ENCODE measurements at places on chromosomes 4 and X.

- DNase-seq: no peak
Measured at GRCh38 chr4:158941895-158942294, 161.0 kb upstream of the RAPGEF2 start.

GRCh38 chr4:181427076-181427475, 816.1 kb upstream of the TENM3 start:
- no peak for DNase-seq

DNA sequence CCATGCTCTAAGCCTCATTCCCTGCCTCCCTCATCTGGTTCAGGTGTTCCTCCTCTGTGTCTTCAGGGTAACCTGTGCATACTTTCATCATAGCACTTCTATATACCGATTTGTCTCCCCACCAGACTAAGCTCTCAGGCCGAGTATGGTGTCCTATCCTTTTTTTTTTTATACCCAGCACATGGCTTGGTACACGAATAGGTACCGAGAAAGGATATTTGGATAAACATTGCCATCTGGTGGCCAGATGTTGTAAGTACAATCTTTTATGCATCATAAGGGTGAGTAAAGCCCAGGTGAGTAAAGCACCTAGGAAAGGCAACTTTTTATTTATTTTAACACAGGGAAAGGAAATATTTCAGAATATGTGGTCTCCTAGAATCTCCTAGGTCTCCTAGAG, 68.4 kb downstream of the MID2 start:
- peak; percentile 0 for DNase-seq

GRCh38 chr4:70734971-70735370, 13.2 kb downstream of the RUFY3 start:
- DNase-seq: no peak

GRCh38 chr4:3522651-3523050, 9.6 kb downstream of the LRPAP1 start:
- DNase-seq: no peak

- DNase-seq: no peak
Measured at GRCh38 chrX:74656079-74656745, 41.8 kb upstream of the RLIM start.

- DNase-seq: no peak
Measured at GRCh38 chrX:16930392-16930791, 16.1 kb upstream of the REPS2 start.

- no peak for DNase-seq
Measured at GRCh38 chr4:173018446-173018845, 150.2 kb upstream of the GALNT7 start.

GRCh38 chr4:121875652-121876051, 5.4 kb upstream of the BBS7 start:
- no peak for DNase-seq

DNA sequence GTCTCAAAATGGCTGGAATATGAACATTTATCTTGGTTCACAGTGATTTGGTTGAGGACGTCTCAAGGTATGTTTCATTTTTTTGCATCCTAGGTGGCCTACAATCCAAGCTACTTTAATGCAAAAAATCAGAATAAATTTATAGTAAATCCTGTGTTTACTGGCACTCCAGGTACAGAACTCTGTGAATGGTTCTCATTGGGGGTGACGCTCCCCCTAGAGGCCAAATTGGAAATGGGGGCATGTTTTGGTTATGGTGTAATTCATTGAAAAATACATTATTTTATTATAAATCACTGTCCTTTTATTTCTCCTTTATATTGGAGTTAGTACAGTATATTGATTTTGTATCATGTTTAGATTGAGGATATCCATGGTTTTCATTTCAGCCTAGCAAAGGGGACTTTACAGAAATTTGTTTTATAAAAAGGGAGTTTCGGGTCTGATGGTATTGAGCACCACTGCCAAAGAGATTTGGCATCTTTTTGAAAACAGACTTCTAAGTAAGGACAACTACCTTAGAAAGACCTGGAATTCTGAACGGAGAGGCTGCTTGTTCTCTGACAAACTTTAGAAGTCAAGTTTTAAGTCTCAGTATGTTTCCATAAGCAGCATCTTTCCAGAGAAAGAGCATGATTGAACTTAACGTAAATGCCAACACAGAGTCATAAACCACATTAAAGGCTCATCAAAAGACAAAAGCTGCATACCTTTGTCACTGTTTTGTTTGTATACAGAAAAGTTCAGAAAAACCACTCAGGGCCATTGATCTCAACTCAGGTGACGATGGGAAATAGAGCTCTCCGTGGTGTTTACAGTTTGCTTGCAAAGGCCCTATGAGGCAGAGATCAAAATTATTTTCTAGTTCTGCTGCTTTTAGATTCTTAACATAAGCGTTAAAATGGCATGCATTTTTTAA, 19.4 kb downstream of the MTM1 start:
- DNase-seq: no peak

DNA sequence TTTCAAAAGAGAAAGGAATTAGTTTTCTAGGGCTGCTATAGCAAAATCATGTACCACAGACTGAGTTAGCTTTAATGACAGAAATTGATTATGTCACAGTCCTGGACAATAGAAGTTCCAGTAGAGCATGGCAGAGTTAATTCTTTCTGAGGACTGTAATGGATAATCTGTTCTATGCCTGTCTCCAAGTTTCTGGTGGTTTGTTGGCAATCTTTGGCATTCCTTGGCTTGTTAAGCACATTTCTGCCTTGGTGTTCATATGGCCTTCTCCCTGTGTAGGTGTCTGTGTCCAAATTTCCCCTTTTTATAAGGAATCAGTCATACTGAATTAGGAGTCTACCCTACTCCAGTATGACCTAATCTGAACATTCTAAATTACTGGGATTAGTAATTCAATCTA, 336.1 kb upstream of the PABPC4L start:
- DNase-seq: no peak

- no peak for DNase-seq
Measured at GRCh38 chr4:111943796-111944203, 201.5 kb upstream of the FAM241A start.

DNA sequence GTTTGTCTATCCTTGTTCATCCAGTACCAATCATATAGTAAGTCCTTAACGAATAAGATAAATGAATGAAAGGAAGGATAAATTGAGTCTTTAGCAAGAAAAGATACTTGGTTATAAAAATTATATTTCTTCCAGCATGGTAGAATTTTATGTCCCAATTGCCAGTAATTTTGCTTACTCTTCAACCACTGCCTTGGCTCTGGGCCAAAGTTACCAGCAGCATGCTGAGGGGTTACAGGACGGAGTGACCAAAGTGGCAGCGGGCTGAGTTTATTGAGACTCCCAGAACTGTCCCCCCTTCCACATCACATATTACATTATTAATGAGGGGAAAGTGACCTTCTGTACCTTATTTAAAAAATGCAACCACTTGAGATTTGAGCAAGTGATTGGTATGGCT, 121.7 kb downstream of the RASGEF1B start:
- no peak for DNase-seq

GRCh38 chr4:35164063-35164462, 1080.3 kb downstream of the ARAP2 start:
- no peak for DNase-seq

GRCh38 chr4:53543561-53543960, 47.7 kb downstream of the LNX1 start:
- DNase-seq: no peak

- no peak for DNase-seq
Measured at GRCh38 chr4:53119680-53120079, 246.2 kb downstream of the SCFD2 start.

DNA sequence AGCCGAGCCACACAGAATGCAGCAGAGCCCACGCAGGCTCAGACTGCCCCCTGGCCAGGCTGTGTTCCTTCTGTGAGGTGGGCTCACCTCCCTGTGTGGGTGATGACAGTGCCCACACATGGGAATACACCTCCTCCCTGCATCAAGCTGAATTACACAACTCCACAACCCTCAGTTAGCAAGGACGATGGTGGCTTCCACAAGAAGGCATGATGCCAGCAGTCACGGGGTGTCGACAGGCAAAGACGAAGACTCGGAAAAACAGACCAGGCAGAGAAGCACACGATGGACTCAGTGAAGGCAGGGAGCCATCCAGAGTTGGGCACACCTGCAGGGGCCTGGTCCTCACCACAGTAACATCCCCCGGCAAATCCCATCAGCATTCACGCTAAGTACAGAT, 12.1 kb downstream of the LETM1 start:
- no peak for DNase-seq

GRCh38 chr4:183636503-183636902, 22.5 kb downstream of the RWDD4 start:
- no peak for DNase-seq

GRCh38 chr4:1686440-1687036, 2.4 kb upstream of the FAM53A start:
- DNase-seq: no peak

GRCh38 chrX:45404206-45404605, 203.5 kb upstream of the DIPK2B start:
- no peak for DNase-seq

- no peak for DNase-seq
Measured at GRCh38 chr4:125482822-125483221, 168.1 kb downstream of the FAT4 start.

- no peak for DNase-seq
Measured at GRCh38 chrX:22320236-22320873, 47.6 kb downstream of the CBLL2 start.

DNA sequence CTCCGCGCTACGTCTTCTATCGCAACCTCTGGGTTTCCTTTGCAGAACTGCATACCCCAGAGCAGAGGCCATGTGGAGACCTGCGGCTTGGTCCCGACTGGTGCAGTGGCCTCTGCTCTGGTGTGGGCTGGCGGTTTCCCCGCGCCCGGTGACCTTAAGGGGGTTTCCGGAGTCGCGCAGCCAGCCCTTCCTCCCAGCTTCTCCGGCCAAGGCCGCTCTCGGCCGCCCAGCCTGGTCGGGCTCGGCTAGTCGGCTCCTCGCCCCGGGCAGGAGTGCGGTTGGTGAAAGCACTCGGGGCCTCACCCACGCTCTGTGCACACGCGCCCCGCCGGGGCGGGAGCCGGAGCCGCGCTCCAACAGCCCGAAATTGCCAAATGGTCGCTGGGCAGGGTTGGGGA, 84.9 kb downstream of the BCOR start:
- no peak for DNase-seq

GRCh38 chrX:112826023-112826422, 14.6 kb downstream of the AMOT start:
- DNase-seq: no peak

- no peak for DNase-seq
Measured at GRCh38 chr4:12729384-12729783, 754.8 kb downstream of the RAB28 start.

DNA sequence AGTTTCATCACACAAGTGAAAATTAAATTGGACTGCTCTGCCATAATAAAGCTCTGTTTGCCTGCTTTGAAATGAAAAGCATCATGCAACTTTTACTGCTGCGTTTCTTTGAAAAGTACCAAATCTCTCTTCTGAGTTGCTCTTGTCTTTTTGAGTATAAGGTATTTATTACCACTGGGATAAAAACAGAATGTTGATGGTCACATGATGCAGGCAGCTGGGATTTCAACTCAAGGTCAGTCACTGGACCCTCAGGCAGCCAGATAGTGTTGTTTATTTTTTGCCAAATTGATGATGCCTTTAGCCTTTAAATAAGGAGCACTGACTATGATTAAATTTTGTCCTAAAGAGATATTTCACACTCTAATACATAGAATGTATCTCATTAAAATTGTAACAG, 32.7 kb downstream of the DMD start:
- DNase-seq: no peak

DNA sequence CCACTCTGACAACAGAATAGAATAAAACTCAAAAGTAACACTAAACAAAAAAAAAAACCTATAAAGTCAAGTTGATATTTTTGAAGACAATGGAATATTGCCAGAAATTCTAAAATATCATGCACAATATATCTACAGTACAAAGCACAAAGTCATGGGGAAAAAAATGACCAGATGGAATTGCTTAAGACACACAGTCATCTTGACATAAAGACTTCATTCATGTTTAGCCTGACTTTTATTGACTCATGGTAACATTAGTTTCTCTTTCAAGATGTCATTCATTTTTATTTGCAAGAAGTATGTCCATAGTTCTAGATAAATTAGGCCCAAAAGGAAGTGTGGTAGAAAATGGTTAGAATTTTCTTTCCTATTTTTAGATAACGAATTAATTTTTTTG, 259.1 kb downstream of the CAMK2D start:
- no peak for DNase-seq

DNA sequence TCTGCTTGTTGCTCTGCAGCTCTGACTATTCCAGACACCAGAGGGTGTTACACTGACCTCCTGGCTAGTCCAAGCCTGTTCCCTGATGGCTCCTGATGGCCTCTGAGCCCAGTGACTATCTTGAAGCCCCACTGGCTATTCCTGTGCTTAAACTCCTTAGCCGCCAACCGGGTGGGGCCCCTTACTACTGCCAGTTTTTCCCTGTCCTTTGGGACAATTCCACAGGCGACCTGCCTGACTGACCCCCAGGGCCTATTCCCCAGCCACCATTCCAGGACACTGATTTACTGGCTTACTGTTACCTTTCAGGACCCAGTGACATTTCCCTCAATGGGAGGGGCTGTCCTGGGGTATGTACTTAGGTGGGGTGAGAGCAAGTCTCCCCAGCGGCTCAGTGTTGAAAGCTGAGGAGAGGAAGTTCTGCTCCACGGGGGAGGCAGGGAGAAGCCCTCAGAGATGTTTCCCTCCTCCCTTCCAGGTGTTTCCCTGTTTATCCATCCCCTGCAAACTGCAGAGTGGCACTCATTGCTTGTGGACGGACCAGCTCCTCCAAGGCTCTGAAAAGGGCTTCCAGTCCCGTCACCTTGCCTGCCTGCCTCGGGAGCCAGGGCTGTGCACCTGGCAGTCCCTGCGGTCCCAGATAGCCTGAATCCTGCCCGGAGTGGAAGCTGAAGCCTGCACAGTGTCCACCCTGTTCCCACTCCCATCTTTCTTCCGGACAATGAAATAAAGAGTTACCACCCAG, 4.0 kb downstream of the TIMP1 start:
- no peak for DNase-seq

- no peak for DNase-seq
Measured at GRCh38 chr4:116180157-116180601, 905.2 kb downstream of the TRAM1L1 start.
